Subcutaneous preadipocyte (primary cell): ENCODE measurements at places on chromosomes 7 and 10. TPM values are rescaled to one million over a fixed set of nuclear protein-coding genes. Genes with fewer than 3 reads are reported as not detected.

Gene ZNF804B
- total RNA-seq: not detected in 2 replicates

Gene PVRIG
- not detected in 2 replicates for total RNA-seq

Gene GJD4
- not detected in 2 replicates for total RNA-seq

Gene COL13A1
- total RNA-seq: 1.1 and 4.3 TPM in 2 replicates

Gene FAM25C
- not detected in 2 replicates for total RNA-seq
